Left cardiac atrium (tissue), 4 donors: ENCODE measurements at places on chromosomes 7 and 10. TPM values are rescaled to one million over a fixed set of nuclear protein-coding genes. Genes with fewer than 3 reads are reported as not detected.
A peak's percentile ranks its signal among the peaks of the same experiment; 100 is the strongest.

GRCh38 chr7:112167147-112167546, 39.1 kb downstream of the DOCK4 start:
- DNase-seq = no peak

FKBP6 gene
- not detected for total RNA-seq

COMTD1 gene
- 28.2 TPM for total RNA-seq

PLPP4 gene
- not detected for total RNA-seq

DNA sequence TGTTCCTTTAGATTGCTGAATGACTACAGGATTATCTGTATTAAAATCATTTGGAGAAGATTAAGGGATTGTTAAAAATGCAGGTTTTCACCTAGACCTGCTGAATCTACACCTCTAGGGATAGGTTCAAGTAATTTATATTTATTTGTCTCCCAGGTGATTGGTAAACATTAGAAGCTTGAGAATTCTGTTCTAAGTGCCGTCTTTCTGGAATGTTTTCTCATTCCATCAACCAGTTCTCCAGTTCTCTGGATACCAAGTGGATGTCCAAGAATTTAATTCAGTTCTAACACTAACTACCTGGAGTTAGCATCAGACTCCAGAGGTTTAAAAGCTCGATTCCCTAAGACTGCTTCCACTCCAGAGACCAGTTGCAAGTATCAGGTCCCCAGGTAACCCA, 110.9 kb downstream of the PRTFDC1 start:
- DNase-seq = no peak

DNA sequence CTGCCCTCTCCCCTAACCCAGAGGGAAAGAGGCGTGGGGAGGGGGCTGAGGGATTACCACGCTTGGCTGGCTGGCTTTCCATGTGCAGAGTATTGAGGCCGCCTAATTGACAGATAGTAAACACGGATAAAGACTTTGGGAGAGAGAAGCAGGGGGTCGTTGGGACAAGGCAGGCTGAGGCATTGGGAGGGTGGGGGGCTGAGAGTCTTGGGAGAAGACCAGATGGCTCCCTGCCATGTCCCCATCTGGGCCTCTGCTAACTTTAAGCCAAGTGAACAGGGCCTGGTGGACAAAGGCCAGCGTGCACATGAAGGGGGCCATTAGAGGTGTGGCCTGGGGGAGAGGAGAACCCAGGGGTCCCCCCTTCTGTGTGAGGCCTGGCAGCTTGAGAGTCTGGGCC, 55.4 kb upstream of the MXI1 start:
- no peak for DNase-seq

PAPOLB gene
- total RNA-seq = 0.26 TPM

OR2A5 gene
- total RNA-seq = not detected

DNA sequence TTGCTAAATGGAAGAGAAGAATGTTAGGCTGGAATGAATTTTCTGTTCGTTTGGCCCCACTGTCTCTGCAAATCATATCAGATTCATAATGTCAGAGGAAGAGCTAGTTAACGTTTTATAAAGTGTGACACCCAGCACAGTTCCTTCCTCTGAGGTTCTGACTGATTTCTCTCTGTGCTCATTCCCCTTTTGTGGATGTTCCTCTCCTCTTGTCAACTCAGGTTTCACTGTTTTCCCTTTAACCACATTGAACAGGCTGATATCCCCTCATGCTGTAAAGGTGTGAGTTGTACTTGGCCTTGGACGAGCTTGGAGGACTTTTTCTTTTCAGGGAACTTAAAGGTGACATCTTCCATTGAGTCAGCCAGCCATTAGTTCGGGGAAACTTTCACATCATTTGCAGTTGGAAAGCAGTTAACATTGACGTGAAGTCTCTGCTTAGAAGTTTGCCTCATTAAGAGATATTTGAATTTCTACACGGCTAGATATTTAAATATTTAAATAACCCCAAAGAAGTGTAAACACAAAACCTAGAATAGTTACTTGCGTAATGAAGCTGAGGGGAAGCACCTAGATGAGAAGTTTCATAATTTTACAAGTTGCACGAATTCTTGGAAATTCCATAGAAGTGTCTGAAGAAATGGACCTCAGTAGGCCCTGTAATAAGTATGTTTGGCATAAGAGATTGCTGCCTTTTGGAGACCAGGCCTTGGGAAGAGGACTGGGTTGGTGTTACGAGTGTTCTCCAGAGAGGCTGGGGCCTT, 101.5 kb upstream of the EGR2 start:
- no peak for DNase-seq

GRCh38 chr7:112504093-112504695, 23.4 kb downstream of the LSMEM1 start:
- no peak for DNase-seq

INA gene
- not detected for total RNA-seq

METTL2B gene
- 19.3 TPM for total RNA-seq

- peak; percentile 39 for DNase-seq
These were observed 251.5 kb downstream of the DOCK4 start for GRCh38 chr7:111954474-111955381.

- DNase-seq = peak; percentile 31
These were observed 134.3 kb downstream of the PRKCQ start for GRCh38 chr10:6445671-6446316.

DNA sequence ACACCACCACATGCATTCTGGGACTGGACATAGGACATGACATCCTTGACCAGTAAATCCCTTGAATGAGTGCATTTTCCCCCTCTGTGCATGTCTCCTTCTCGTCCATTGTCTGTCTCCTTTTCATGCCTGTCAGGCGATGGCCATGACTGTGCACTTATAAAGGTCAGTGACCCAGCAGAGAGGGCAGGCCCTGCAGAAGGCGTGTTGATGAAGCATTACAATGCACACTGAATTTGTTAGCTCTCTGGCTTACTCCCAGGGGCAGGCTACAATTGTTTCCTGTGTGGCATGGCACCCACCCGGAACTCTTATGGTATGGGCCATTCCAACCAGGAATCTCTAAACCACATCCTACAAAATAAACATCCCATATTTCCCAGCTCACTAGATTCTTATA, 71.1 kb downstream of the SAMD9 start:
- DNase-seq = no peak

GRCh38 chr7:127383123-127383835, 9.2 kb downstream of the ZNF800 start:
- DNase-seq = no peak
